ENCODE measurements at places on chromosomes 4 and X.

DNA sequence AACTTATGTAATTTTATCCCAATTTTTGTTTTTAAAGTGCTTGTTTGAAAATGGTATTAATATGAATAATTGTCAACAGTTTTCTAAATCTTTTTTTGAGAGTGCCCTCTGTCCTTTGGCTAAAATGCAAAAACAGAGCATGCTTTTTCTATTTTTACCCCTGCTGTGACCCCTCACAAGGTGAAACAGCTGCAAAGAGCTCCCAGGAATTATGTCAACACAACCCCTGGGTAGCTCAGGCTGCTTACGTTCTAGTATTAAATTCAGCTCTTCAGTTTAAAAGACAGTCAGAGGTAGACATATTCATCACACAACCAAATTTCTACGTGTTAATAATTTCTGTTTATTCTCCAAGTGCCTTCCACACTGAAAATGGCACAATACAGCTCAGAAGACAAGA is 367.5 kb downstream of the PRDM5 start:
- DNase-seq = peak; percentile 15
- H3K4me3 ChIP-seq = no peak overlapping the region
- no peaks in the 10 kb centered on the region for H3K4me1 ChIP-seq
- no peaks in the 10 kb centered on the region for H3K36me3 ChIP-seq
- H3K27me3 ChIP-seq = no peaks in the 10 kb centered on the region
- no peak overlapping the region for H3K27ac ChIP-seq

GRCh38 chr4:21946858-21947257 is 1.7 kb downstream of the KCNIP4 start:
- no peaks in the 10 kb centered on the region for H3K36me3 ChIP-seq
- H3K27me3 ChIP-seq = peaks cover 27% of the 10 kb centered on the region
- H3K27ac ChIP-seq = no peak overlapping the region
- peaks cover 6% of the 10 kb centered on the region for H3K4me1 ChIP-seq
- no peak for DNase-seq

DNA sequence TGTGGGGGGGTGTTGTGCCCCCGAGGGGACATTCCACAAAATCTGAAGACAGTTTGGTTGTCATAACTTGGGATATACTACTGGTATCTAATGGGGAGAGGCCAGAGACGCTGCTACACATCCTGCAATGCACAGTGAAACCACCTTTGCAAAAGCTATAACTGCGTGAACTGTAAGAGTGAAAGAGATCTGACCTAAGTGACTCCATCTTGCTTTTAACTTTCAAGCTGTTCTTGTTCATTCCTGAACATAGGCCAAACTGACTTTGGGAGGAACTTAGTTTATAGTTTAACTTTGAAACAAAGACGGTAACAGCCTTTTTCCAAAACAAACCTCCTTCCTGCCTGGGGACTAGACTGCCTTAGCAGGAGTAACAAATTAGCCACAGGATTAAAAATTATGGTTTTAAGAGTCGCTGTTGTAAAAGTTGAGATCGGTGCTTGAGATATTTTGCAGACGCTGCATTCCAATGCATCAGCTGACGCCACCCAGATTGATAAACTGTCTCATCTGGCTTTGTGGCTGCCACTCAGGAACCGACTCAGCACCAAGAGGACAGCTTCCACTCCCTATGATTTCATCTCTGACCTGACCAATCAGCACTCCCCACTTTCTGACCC is 70.9 kb downstream of the ATXN3L start:
- no peaks in the 10 kb centered on the region for H3K4me1 ChIP-seq
- H3K27me3 ChIP-seq = peaks cover 18% of the 10 kb centered on the region
- H3K4me3 ChIP-seq = no peak overlapping the region
- peak; percentile 43 for DNase-seq
- H3K36me3 ChIP-seq = no peaks in the 10 kb centered on the region
- no peak overlapping the region for H3K27ac ChIP-seq

GRCh38 chr4:156182269-156182668 is 228.6 kb upstream of the CTSO start:
- no peak for DNase-seq
- no peaks in the 10 kb centered on the region for H3K4me1 ChIP-seq
- H3K27ac ChIP-seq = no peak overlapping the region
- H3K36me3 ChIP-seq = no peaks in the 10 kb centered on the region
- no peak overlapping the region for H3K4me3 ChIP-seq

GRCh38 chr4:159266981-159267868 is 164.3 kb downstream of the RAPGEF2 start:
- H3K4me3 ChIP-seq = no peak overlapping the region
- no peaks in the 10 kb centered on the region for H3K27me3 ChIP-seq
- peaks cover 5% of the 10 kb centered on the region for H3K4me1 ChIP-seq
- no peaks in the 10 kb centered on the region for H3K36me3 ChIP-seq
- DNase-seq = peak; percentile 59

DNA sequence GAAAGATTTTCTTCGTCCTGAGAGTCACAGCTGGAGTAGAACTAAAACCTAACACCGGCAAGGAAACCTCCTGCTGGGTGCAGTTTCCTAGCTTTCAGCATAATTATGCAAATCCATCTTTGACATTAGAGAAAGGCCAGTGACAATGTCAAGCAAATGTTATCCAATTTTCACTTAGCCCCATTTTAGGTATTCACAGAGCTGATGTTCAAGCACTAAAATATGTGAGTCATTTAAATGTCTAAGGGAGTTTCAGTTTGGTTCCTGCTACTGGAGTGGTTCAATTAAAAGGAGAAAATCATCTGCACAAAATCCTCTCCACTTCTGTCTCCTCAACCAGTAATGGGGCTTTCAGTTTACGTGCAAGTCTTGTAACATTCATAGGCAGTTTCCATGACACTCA is 37.1 kb upstream of the AMOT start:
- H3K27me3 ChIP-seq = no peaks in the 10 kb centered on the region
- no peak overlapping the region for H3K4me3 ChIP-seq
- no peaks in the 10 kb centered on the region for H3K36me3 ChIP-seq

Data from muscle of leg (tissue), 16 donors.